ENCODE measurements at places on chromosomes 4 and X.

DNA sequence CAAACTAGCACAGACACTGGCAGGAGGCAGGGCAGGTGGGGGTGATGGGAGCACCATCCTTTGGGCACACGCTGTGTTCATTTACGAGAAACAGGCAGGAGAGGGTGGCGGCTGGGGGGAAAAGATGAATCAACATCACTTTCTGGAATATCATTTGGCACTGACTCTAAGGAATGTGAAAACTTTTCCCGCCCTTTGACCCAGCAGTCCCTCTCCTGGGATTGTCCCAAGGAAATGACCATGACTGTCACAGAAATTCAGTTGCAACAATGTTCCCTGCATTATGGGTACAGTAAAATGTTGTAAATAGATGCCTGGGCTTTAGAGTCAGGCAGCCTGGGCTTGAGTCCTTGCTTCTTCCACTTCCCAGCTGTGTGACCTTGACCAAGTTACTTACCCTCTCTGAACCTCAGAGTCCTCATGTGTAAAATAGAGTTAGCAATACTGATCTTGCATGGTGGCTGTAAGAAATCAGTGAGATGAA lies 58.6 kb downstream of the ABLIM2 start:
- DNase-seq: no peak

DNA sequence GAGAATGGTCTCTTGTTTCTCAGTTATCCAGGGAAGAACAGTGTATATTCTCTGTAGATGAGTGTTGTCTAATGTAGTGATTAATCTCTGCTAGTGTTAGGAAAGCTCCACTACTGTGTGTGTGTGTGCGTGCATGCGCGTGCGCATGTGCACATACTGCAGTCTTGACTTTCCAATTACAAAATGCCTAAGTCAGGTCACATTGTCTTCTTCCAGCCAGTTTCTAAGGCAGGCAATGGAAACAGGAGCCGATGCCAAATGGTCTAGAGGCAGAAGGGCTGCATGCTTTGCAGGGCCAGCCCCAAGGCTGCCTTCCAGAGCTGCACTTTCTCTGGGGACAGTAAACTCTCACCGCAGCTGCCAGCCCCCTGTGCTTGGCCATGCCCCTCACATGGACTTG lies 30.5 kb upstream of the NAP1L5 start:
- DNase-seq: no peak

DNA sequence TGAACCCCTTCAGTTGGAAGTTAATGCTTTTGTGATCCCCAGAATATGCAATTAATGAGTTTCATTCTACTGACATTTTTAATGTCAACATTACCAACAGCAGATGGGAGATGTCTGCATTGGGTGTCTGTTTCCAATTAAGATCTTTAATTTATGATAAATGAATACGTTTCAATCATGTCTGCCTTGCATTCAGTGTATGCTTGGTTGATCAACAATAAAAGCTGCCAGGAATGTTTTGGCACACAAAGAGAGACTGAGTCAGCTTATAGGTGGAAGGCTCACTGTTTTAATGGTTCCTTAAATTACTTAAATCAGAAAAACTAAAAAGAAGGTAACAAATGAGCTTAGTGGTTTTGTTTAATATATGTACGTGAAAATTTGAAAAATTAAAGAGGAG lies 359.9 kb upstream of the CNKSR2 start:
- no peak for DNase-seq

GRCh38 chrX:122196343-122196742 lies 987.7 kb upstream of the GRIA3 start:
- no peak for DNase-seq

DNA sequence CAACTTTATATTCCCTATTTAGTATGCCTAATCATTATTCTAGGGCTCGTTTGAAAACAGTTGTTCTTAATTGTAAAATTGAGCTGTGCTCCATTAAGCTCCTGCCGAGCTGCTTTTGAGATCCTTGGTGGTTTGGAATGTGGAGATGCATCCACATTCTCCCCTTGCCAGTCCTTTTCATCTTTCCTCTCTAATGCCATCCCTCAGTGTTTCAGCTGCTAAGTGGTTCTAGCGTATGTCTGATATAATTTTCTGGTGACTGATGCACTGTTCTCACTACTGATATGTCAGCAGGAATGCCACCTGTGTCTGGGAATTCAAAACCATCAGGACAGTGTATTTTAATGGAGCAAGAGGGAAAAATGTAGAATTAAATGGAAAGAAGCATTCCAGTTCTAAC lies 1085.0 kb downstream of the CCSER1 start:
- no peak for DNase-seq

- DNase-seq: no peak
These were observed 217.6 kb downstream of the PRR32 start for GRCh38 chrX:127037159-127037558.

DNA sequence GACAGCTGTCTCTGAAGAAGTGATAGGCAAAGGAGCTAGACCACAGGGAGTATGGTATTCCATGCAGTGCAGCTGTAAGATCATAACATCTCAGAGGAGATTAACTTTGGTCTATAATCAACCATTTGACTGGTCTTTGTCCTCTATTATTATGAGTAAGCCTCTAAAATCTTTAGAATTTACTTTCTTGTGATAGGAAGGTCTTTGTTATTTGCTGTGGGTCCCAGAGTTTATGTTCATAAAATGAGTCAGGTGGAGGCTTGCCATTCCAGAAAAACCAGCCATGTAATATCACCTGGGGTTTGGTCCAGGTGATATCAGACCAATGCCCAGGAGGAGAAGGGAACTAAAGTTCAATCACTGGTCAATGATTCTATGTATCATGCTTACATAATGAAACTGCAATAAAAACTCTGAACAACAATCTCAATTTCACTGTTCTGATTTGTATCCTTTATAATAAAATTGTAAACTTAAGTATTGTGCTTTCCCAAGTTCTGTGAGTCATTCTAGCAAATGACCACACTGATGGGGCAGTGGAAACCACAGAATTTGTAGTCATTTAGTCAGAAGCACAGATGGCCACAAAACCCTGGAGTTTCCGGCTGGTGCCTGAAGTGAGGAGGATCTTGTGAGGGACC lies 239.6 kb upstream of the TRAM1L1 start:
- DNase-seq: no peak

DNA sequence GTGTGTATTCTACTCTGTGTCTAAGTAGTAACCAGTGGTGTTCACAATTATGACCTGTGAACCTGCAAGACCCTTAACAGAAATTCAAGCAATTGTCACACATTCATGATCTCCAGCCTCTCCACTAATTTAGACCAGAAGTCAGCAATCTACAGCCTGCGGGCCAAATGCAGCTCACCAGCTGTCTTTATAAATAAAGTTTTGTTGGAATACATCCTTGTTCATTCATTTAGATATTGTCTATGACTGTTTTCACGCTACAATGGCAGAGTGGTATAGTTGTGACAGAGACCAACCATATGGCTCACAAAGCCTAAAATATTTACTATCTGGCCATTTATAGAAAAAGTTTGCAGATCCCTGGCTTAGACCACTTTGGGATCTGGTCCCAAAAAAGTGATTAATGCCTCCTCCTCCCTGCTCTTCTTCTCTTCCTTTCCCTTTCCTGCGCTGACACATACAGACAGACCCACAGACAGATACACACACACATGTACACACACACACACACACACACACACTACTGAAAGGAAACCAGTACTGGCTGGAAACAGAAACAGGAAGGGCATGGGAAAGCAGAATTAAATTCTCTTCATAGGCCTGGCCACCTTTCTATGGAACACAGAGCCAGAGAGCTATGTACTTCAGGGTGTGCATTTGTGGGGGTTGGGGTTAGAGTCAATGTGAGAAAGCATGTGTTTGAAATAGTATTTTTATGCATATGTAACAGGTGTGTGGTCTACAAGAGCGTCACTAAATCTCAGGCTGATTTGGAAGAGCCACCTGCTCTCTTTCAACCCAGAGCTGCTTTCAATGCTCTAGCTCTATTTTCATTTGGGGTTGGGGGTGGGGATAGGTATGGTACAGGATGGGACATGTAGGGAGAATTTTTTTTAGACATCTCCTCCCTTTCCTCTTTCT lies 49.7 kb upstream of the TMEM164 start:
- DNase-seq: no peak
